ENCODE measurements at places on chromosomes 11 and 22.
A peak's percentile ranks its signal among the peaks of the same experiment; 100 is the strongest.

- DNase-seq, result no peak
These were observed 8.6 kb downstream of the RCN1 start for GRCh38 chr11:32099516-32099915.

GRCh38 chr11:95338430-95338991, 107.5 kb upstream of the SESN3 start:
- no peak for DNase-seq

- no peak for DNase-seq
These were observed 5.8 kb downstream of the SSH3 start for GRCh38 chr11:67309166-67309565.

- DNase-seq, result no peak
These were observed 95.7 kb upstream of the NNMT start for GRCh38 chr11:114200351-114201133.

GRCh38 chr11:82724026-82724425, 9.6 kb downstream of the FAM181B start:
- no peak for DNase-seq

GRCh38 chr11:12543596-12544415, 130.4 kb upstream of the TEAD1 start:
- DNase-seq, result no peak

DNA sequence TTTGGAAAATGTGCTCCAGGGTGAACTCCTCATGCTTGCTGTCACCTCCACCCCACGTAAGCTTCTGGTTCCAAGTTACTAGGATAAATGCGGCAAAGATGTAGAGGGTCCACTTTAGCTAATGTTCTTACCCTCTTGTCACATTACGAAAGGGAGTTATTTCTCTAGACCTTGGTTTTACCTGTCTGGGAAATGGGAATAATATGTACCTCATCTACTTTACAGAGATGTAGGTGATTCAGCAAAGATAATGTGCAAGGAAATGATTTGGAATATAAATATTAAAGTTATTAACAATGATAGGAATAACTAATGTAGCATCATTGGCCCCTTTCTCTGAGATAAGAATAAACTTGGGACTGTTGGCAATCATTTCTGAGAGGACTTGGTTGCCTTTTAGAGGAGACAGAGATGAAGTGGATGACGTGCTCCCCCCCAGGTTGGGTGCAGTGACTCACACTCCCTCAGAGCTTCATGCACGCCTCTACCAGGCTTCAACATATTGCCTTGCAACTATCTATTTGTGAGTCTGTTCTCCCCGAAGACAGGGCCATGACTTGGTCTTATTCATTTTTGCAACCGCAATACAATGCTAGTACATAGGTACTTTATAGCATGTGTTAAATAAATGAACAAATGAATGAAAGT, 97.1 kb downstream of the ME3 start:
- DNase-seq, result no peak

GRCh38 chr22:48718818-48719500, 1108.7 kb downstream of the BRD1 start:
- no peak for DNase-seq

GRCh38 chr11:70666311-70666710, 268.0 kb downstream of the CTTN start:
- DNase-seq, result no peak

GRCh38 chr11:35262735-35263134, 123.8 kb downstream of the CD44 start:
- no peak for DNase-seq

DNA sequence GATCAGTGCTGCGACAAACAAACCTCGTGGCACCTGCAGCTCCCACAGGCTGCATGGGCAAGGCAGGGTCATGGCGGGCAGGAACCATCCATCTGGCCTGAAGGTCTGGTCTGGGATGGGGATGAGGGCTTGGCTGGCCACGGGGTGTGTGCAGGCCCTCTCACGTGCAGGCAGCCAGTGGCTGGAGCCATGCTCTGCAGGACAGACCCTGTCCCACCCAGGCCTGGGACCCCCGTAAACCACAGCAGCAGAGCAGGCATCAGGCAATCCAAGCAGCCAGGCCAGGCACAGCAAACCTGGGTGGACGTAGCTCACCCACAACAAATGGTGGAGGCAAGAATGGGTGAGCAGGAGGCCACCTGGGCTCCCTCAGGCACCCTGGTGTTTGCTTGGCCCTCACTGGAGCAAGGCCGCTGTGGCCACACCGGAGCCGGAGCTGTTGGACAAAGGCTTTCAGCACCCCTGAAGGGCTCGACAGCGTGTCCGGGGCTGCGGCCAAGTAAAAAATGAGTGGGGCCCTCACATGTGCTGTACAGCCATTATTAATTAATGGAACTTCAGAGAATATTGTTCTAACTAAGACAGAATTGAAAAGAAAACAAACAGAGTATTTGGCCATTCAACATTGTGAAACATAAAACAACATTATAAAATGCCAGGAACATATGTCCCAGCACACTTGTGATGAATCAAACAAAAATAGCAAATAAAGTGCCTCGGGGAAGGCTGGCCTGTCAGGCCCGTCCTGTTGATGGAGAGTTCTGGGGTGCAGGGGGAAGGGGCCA, 24.0 kb upstream of the GNB1L start:
- peak; percentile 66 for DNase-seq

DNA sequence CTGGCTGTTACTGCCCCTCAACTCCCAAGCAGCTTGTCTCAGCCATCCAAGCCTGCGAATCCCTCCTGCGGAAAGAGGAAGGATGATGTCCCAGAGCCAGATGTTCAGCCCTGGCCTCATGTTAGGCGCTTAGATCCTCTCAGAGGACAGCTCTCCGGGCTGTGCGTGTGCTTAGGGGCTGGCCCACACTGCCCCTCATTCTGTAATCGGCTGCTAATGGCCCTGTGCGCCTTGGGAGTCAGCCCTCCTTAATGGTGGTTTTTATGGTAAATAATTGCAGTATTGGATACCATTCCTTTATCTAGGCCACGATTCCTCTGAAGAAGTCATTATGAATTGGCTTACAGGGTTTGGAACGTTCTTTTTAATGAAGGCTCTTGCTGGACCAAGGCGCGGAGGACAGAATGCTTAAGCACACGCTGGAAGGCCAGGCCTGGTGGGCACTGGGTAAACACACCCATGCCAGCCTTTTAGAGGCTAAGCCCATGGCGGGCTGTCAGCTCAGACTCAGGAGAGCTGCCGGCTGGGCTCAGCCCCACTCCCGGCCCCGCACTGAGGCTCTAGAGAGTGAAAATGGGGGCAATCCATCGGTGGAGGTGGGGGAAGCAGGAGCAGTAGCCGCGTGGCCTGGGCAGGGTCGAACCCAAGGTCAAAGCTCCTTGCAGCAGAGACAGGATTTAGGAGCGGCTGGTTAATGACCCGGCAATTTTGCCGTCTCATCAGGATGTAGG, 1157.5 kb downstream of the BRD1 start:
- DNase-seq, result no peak

GRCh38 chr11:134554106-134554505, 142.1 kb upstream of the B3GAT1 start:
- peak; percentile 57 for DNase-seq

DNA sequence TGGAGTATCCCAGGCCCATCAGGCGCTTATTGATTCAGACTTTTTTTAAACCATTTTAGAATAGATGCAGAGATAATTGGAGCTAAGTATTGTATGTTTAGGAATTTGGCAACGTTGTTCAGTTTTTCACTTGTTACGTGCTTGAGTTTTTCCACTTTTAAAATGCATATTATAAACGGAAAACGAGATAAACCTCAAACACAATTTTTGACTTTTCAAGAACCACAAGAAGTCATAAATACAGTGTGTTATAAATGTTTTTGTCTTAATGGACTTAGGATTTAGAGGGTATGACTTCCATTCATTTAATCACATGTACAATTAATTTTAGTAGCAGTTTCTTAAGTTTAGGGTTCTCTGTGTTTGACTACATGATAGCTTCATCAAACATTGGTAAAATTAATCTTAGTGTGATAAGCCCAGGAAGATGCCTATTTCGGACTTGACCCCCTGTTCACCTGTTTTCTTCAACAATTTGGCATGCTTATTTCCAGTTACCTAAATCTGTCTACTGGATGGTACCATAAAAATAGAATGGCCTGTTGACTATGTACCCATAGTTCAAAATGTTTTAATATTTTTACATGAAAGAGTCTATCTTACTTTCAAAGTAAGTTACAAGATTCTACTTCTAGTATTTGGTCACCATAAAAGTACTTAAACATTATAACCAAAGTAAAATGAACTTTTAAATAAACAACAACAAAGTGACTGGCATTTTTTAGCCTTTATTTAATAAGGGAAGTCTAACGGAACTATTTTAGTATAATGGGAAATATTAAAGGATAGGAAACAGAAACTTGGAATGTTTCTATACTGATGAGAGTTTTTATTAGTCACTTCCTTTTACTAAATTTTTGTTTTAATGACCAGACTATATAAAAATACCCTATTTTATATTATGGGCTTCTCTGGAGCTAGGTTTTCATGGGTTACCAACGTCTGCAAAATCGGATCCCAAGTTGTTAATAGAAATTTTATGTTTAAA, 1.4 kb downstream of the ZC3H12C start:
- DNase-seq, result no peak

DNA sequence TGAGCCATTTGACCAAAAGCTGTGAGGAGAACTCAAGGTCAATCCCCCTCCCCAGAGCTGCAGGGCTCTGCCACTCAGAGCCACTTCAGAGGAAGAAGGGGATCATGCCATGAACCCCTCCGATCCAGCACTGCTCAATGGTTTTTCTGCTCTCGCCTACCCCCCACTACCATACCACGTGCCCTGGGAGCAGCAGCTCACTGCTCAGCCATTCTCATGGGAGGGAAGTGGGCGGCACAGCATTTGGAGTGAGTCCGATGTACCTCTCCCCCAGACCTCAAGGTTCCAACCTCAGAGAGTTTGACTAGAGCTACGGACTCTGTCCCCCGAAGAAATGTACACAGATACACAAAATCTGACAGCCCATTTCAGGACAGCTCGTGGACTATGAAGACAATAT, 34.5 kb downstream of the AP1B1 start:
- no peak for DNase-seq

DNA sequence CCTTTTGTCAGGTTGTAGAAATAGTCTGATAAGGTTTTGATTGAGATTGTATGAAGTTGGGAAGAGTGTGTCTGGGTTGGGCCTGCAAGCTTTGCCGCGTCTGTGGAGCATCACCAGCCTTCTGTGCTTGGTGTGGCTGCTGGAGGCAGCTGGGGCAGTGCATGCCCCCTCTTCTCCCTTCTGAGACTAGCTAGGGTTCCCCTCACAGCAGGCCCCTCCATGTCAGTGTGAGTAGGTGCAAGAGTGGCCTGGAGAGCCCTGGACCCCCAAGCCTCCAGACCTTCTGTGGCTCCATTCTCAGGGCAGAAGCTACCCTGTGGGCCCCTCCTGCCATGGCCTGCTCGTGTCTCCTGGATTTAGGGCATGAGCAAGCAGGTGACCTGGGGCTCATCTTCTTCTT, 914.2 kb downstream of the TBC1D22A start:
- DNase-seq, result no peak

GRCh38 chr22:20183823-20184222, 33.0 kb upstream of the CCDC188 start:
- DNase-seq, result no peak

- DNase-seq, result no peak
These were observed 10.9 kb downstream of the SMC1B start for GRCh38 chr22:45402466-45402985.

DNA sequence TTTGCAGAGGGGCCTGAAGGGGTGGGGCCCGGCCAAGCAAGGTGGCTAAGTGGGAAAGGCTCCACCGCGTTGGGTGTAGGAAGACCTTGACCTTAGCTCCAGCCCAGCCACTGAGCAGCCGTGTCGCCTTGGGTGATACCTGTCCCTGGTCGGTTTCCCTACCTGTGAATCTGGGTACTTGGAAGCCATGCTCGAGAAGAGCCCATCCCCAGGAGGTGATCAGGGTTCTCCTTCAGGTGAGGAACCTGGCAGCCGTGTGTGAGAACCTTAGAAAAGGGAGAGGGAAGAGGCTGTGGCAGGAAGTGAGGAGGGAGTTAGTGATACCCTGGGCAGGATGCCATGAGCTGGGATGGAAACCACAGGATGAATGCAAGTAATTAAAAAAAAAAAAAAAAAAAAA, 21.6 kb downstream of the PPARA start:
- no peak for DNase-seq

GRCh38 chr11:121032546-121032945, 8.6 kb downstream of the TBCEL start:
- no peak for DNase-seq

DNA sequence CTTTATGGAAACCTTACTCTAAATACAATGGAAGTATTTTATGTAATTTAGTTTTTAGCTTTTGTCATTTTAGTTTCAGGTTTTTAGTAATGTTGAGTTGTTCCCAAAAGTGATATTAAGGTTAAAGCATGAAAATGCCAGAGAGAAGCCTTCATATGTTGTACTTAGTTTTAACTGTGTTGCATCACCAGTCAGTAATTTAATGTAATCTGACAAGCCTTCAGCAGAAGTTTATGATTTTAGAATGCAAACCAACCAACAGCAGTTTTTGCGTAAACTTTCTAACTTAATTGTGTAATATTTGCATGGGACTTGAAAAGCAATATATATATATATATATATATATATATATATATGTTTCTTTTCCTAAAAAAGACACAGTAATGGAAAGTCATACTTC, 110.6 kb downstream of the MSANTD4 start:
- no peak for DNase-seq

DNA sequence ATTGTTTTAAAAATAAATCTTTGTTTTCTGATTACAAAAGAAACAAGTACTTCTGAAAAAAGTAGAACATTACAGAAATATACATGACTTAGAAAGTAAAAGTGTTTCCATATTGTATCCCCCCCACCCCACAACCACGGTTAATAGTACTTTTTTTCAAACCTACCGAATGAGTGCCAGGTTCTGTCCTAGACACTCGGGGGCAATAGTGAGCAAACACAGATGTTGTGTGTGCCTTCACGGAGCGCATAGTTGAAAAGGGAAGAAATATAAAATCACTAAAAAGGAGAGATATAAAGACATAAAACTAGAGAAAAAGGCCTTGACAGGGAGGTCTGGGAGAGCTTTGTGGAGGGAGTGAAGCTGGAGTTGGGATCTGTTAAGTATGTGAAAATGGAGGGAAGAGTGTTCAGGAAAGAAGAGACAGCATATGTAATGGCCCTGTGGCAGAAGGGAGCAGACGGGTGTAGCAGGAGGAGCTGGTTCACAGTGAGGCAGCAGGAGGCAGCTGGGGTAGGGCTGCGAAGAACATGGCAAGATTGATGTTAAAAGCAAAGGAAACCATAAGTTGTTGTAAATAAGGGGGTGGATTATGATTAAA, 42.1 kb upstream of the ALX4 start:
- DNase-seq, result no peak

GRCh38 chr11:20161923-20162744, 1.9 kb upstream of the DBX1 start:
- no peak for DNase-seq

- no peak for DNase-seq
These were observed 77.2 kb upstream of the CD44 start for GRCh38 chr11:35061516-35062440.

GRCh38 chr11:72389116-72389515, 45.2 kb downstream of the CLPB start:
- no peak for DNase-seq
